ENCODE measurements at places on chromosomes 3 and 15. TPM values are rescaled to one million over a fixed set of nuclear protein-coding genes. Genes with fewer than 3 reads are reported as not detected.

- no peak for DNase-seq
Measured at GRCh38 chr3:188197388-188197847, 43.5 kb downstream of the LPP start.

DNA sequence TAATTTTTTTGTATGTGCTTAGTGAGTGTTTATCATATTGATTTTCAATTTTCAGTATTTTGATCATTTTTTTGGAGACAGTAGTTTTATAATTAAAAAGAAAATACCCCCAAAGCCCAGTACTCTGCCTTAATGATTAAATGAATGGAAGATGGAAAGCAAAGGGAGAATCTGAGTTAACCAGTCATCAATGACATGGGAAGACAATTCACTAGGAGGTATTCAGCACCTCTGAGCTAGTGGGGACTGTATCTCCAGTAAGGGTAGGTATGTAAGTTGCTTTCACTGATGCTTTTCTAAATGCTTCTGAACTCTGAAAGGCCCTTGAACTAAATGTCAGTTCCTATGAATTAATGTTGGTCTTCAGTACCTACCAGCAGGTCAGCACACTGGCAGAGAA lies 590.4 kb upstream of the DPPA4 start:
- DNase-seq, result no peak

DNA sequence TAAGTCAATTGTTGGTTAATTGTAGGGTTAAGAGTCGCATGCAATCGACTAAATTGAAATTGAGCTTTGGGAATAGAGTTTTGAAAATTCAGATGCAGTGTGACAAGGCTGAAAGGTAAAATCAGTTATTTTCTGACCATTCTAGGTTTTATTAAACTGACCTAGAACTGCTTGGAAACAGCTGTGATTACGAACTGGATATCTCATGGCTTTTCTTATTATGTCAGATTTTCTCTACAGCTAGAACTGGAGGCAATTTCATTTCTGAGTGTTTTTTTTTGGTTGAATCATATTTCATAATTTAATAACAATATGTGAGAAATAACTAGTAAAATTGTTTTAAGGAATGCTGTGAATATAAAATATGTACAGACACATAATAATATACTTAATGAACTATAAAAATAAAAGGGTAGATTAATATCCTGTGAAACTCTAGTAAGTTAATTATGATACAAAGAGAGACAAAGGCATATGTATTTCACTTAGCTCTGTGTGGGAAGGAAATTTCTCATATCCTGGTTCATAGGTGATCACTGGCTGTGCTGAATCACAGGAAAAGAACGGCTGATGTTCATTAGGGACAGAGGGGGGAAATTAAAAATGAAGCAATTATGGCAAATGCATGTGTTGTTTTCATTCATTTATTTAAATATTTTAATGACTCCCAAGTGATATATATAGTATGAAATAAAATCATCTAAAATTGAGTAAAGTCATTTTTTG lies 403.2 kb downstream of the ZIC1 start:
- no peak for DNase-seq

DNA sequence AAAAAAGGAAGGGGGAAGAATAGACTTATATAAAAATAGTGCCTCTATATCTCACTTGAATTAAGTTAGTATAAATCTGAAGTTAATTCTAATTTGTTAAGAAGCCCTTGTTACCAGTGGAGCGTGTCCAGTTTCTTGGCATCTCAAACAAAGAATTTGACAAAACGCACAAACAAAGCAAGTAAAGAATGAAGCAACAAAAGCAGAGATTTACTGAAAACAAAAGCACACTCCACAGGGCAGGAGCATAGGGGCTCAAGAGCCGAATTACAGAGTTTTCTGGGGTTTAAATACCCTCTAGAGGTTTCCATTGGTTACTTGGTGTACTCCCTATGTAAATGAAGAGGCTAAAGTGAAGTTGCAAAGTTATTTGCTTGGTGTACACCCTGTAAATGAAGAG lies 34.0 kb upstream of the GK5 start:
- DNase-seq, result no peak

- DNase-seq, result peak; percentile 65
Measured at GRCh38 chr3:46089237-46090011, 62.1 kb upstream of the XCR1 start.

GRCh38 chr15:77027111-77027696 lies 32.3 kb downstream of the PSTPIP1 start:
- DNase-seq, result peak; percentile 7

GRCh38 chr3:153246331-153246730 lies 84.3 kb downstream of the RAP2B start:
- no peak for DNase-seq

GRCh38 chr3:75396316-75396802 lies 267.8 kb upstream of the FRG2C start:
- DNase-seq, result no peak

- DNase-seq, result no peak
Measured at GRCh38 chr15:39770748-39771689, 11.6 kb downstream of the FSIP1 start.

DNA sequence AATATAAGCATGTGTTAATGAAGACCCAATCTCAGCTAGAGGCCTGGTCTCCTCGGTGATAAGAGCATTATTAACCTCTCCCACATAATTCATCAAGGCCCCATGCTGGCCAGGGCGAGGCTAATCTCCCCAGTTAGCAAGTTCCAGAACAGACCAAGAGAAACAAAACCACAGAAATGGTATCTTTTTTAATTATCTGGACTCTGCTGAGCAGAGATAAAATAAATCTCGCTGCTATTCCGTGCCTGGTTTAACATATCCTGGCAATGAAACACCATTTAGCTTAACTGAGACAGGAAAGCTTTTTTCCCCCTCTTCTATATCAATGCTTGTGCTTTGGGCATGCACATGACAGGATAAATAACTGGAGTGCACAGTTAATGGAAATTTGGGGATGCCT lies 72.5 kb upstream of the ARHGEF3 start:
- DNase-seq, result no peak

DNA sequence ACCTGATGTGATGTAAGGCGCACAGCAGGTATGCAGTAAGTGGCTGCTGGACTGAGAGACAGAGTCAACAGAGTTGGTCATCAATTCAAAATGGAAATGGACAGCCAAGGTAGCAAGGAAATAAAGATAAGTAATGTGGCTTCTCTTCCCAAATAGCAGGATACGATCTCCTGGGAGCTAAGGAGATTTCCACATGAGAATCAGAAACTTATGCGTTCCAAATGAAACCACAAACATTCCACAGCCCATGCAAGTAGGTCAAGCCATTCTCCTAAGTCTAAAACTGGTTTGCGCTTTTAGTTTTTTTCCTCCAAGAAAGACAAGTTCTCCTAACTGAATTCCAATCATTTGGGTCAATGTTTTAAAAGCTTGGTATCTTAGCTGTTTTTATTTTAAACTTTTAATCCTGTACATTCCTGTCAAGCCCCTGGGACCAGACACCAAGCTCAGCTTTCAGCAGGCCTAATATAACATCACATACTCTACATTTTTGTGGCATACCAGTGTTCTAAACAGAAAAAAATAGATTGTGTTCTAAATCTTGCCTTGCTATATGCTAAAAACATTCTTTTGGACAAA lies 73.7 kb upstream of the TSPAN3 start:
- DNase-seq, result no peak

GRCh38 chr15:90001683-90002427 lies 731 bp downstream of the ZNF710 start:
- DNase-seq, result peak; percentile 78

- no peak for DNase-seq
Measured at GRCh38 chr3:117045143-117045542, 335.6 kb downstream of the TUSC7 start.

DNA sequence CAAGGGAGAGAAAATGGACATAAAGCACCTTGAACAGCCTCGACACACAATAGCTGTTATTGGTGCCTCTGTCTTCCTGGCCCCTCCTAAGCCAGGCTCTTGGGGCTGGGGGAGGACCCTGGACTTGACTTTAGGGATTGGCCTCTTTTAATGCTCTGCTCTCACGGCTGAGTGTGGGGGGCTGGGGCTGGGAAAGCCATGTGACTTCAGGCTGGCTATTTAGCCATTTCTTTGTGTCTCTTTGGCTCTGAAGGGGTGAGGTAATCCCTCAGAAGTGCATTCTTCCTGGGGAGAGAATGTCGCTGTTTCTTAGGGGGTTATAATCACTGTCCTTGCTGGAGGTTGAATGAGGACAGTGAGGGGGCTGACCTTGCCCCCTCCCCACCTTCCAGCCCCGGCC lies 26.2 kb downstream of the MAGEF1 start:
- DNase-seq, result no peak

DNA sequence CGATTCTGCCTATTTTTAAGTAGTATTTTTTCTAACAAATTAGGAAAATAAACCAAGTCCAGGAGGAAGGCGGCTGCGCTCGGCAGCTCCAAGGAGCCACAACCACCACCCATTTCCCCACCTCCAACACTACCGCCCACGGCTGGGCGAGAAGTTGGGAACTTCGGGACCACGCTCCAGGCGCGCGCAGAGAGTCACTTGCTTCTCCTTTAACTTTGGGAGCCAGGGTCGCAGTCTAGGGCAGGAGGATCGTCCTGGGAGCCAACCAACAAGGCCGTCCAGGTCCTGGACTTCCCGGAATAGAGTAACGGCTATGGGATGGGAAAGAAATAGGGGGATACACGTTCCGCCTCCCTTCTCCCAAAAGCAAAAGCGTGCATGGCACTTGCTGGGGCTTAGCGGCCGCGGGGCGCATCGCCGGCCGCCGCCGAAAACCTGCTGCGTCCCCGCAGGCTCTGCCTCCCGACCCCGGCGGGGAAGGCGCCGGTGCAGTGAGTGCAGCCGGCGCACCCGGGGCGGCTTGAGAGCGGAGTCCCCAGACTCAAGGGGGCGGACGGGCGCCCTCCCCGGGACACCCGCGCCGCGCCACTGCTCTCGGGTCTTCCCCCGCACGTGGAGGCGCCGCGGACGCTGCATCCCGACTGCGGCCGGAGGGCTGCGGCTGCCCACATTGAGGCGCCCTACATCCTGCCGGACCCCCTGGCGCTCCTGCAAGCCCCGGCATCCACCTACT lies 699 bp downstream of the MEGF11 start:
- peak; percentile 27 for DNase-seq

DNA sequence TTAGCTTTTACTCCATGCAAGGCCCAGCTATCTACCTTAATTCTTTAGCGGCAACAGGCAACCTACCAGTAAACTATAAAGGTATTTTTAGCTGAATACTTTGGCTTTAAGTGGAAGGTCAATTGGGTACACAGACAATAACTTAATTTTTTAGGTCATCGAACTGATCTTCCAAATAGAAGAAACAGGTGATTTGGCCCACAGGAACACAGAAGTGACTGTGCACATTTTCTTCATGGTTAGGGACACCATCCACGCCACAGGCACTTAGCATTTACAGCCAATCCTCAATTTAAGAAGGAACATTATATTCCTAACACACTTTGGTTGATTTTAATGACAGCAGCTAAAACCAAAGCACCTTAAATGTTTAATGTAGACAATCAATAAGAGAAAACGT lies 1.9 kb downstream of the ARPP19 start:
- DNase-seq, result no peak

DNA sequence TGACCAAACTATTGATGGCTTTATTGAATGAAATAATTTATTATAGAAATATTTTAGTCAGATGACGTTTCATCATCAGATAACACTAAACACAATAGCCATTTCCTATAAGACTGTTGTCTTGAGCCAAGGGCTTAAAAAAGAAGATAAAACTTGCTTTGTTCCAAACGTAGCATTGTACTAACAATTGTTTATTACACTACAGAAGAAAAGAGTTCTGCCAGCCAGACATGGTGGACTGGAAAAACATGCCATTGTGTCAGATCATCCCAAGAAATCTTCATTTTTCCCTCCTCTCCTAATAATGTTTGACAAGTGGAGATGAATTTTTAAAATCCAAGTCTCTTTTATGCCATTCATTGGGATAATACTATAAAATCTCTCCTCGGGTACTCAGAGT lies 203.3 kb downstream of the CDIN1 start:
- no peak for DNase-seq

GRCh38 chr3:149630806-149631205 lies 27.0 kb downstream of the WWTR1 start:
- DNase-seq, result no peak

DNA sequence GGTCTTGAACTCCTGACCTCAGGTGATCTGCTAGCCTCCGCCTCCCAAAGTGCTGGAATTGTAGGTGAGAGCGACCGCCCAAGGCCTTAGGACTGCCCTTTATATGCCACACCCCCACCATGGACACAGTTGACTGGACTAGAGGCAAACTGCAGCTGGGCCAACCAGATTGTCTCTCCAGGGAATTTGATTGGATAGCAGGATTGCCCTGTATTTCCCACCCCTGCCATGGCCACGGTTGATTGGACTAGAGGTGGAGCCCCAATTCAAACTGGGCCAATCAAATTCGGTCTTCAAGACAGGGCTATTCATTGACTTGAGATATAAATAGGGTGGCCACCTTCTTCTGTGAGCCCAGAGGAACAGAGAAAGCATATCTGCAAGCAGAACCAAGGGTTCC lies 6.9 kb upstream of the CLPX start:
- DNase-seq, result no peak

DNA sequence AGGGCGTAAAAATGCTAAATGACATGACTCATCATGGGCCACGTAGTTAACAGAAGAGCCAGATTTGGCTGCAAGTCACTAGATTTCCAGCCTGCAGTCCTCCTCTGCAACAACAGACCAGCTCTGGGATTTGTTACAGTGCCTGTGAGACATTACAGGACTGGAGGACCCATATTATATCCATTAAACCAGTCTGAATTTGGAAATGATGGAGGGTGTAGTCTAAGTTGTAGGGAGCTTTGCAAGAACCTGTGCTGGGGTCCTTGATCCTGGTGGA lies 10.8 kb downstream of the ZNF774 start:
- DNase-seq, result no peak

- no peak for DNase-seq
Measured at GRCh38 chr3:56491566-56491965, 23.3 kb upstream of the ERC2 start.

DNA sequence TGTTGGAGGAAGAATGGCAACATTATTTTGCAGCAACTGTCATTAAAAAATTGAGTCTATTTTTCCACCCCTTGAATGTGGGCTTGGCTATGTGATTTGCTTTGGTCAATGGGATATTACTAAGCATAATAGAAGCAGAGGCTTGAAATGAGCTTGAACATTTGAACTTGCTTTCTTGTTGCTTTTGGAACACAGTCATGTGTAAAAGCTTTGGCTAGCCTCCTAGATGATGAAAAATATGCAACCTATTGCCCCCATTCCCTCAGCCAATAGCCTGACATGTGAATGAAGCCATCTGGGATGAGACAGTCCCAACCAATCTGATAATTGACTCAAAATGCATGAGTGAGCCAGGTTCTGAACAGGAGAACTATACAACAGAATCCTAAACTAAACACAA lies 78.4 kb downstream of the PLSCR2 start:
- DNase-seq, result no peak

GRCh38 chr15:48890375-48890972 lies 12.5 kb downstream of the EID1 start:
- no peak for DNase-seq

Gene FANCD2
- 89.4 TPM for total RNA-seq

Gene PODXL2
- total RNA-seq, result 1.2 TPM

Gene SSUH2
- not detected for total RNA-seq

Gene PPM1L
- total RNA-seq, result 2.2 TPM

Gene LSMEM2
- not detected for total RNA-seq

Gene TERC
- 11.5 TPM for total RNA-seq

Gene IGSF11
- total RNA-seq, result 0.15 TPM
